Nephron progenitor cell (in vitro differentiated cells): ENCODE measurements at places on chromosomes 6 and 20.

GRCh38 chr6:43762410-43762768 lies 7.6 kb upstream of the VEGFA start:
- no peaks in the 10 kb centered on the region for H3K36me3 ChIP-seq
- H3K4me1 ChIP-seq, result peaks cover 72% of the 10 kb centered on the region
- H3K27ac ChIP-seq, result no peak overlapping the region
- no peak for DNase-seq
- no peak overlapping the region for H3K4me3 ChIP-seq
- peaks cover 16% of the 10 kb centered on the region for H3K27me3 ChIP-seq

- peak; percentile 67 for DNase-seq
- peak overlapping the region; percentile 98 for H3K4me3 ChIP-seq
- H3K36me3 ChIP-seq, result peaks cover 35% of the 10 kb centered on the region
- H3K27me3 ChIP-seq, result peaks cover 8% of the 10 kb centered on the region
Observed at GRCh38 chr6:32970413-32971241, 2.2 kb downstream of the BRD2 start.

- no peak overlapping the region for H3K27ac ChIP-seq
- H3K27me3 ChIP-seq, result no peaks in the 10 kb centered on the region
- no peaks in the 10 kb centered on the region for H3K4me1 ChIP-seq
- no peaks in the 10 kb centered on the region for H3K36me3 ChIP-seq
- H3K4me3 ChIP-seq, result no peak overlapping the region
Observed at GRCh38 chr6:93048381-93048780, 371.0 kb downstream of the EPHA7 start.

DNA sequence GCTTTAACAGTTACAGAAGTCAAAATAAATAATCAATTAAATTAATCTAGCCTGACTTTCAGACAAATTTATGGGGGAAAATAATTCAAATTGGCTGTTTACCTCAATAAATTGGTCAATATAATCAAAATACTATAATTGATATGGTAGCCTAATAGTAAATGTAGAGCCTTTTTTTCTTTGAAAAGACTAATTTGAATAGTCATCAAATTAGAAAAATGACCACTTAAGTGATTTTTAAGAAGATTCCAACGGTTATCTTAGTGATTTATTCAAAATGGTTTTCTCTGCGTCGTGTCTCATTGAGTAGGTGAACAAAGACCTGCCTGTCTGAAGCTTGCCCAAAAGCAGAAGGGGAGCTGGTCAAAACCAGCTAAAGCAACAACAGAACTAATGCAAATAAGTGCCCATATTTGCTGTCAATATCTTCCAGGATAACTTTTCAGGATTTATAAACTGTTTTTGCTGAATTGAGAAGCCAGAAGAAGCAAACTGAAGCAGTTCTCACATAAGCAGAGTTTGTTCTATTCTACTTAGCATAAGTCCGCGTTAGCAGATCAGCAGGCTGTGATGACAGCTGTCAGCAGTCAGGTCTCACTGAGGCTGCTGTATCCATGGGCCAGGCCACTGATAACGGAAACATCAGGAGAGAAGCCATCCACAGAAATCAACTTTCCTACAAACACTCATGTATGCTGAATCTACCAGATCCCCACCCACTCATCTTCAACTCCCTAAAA lies 7.0 kb downstream of the RCAN2 start:
- no peak overlapping the region for H3K27ac ChIP-seq
- H3K27me3 ChIP-seq, result peaks cover 24% of the 10 kb centered on the region
- H3K4me3 ChIP-seq, result no peak overlapping the region
- DNase-seq, result no peak

DNA sequence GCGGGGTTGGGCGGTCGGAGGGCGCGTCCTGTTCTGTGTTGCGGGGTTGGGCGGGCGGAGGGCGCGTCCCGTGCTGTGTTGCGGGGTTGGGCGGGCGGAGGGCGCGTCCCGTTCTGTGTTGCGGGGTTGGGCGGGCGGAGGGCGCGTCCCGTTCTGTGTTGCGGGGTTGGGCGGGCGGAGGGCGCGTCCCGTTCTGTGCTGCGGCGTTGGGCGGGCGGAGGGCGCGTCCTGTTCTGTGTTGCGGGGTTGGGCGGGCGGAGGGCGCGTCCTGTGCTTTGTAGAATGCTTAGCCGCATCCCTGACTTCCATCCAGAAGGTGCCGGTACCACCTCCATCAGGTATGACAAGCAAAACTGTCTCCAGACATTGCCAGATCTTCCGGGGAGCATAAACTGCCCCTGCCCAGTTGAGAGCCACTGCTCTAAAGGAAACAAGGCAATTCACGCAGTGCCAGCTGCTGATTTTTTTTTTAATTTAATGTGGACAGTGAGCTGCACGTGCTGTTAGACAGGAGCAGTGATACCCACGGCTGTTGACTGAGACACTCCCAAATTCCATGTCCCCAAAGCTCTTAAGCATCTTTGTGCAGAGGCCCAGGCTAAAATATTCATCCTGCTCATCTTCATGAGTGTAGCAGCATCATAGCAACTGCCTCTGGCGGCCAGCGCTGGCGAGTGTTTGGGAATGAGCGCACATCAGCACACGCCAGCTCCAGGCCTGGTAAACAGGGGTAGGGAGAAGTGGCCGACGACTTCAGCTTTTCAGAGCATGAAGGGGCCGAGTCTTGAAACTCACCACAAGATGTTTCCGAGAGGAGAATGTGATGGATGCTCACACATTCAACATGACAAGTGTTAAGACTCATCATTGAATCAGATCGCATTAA lies 284.4 kb upstream of the CDH4 start:
- no peaks in the 10 kb centered on the region for H3K36me3 ChIP-seq
- no peak overlapping the region for H3K4me3 ChIP-seq
- H3K27me3 ChIP-seq, result peaks cover 20% of the 10 kb centered on the region
- no peak overlapping the region for H3K27ac ChIP-seq
- H3K4me1 ChIP-seq, result no peaks in the 10 kb centered on the region
- DNase-seq, result no peak

DNA sequence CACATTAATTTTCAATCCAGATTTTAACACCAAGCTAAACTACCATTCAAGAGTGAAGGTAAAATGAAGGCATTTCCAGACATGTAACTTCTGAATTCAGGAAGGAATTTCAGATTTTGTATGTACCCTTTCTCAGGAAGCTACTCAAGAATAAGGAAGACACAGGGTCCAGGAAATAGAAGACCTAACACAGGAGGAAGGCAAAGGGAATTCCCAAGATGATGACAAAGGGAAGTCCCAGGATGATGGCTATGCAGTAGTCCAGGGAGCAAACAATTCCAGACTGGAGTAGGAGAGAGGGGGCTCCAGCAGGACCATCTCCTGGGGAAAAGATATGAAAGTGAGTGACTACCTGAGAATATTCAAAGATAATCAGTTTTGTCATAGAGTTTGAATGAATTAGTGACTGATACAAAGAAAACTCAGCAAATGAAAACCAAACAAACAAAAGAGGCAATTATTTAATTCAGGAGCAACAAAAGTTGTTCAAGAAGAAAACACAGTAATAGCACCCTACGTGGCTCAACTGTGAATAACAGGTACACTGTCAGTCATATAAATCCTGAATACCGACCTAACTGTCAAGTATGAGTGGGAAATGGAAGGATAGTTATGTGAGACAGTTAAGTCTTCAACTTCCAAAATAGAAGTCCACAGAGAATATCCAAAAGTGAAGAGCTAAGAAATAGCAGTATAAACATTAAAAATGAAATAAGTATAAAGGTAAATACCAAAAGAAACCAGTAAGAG lies 4.0 kb downstream of the RNF24 start:
- peaks cover 37% of the 10 kb centered on the region for H3K4me1 ChIP-seq
- no peak overlapping the region for H3K27ac ChIP-seq
- no peaks in the 10 kb centered on the region for H3K27me3 ChIP-seq
- H3K4me3 ChIP-seq, result no peak overlapping the region
